Stomach (tissue), 19 donors: ENCODE measurements at places on chromosomes 13 and 19. TPM values are rescaled to one million over a fixed set of nuclear protein-coding genes. Genes with fewer than 3 reads are reported as not detected.
A peak's percentile ranks its signal among the peaks of the same experiment; 100 is the strongest.

NCR1 gene
- total RNA-seq, result not detected

MYO1F gene
- 41.6 TPM for total RNA-seq

KIR2DL4 gene
- 0.87 TPM for total RNA-seq

GTF2F2 gene
- 15.6 TPM for total RNA-seq

CPT1C gene
- not detected for total RNA-seq

C19orf25 gene
- 41.4 TPM for total RNA-seq

APOE gene
- 235 TPM for total RNA-seq

DNA sequence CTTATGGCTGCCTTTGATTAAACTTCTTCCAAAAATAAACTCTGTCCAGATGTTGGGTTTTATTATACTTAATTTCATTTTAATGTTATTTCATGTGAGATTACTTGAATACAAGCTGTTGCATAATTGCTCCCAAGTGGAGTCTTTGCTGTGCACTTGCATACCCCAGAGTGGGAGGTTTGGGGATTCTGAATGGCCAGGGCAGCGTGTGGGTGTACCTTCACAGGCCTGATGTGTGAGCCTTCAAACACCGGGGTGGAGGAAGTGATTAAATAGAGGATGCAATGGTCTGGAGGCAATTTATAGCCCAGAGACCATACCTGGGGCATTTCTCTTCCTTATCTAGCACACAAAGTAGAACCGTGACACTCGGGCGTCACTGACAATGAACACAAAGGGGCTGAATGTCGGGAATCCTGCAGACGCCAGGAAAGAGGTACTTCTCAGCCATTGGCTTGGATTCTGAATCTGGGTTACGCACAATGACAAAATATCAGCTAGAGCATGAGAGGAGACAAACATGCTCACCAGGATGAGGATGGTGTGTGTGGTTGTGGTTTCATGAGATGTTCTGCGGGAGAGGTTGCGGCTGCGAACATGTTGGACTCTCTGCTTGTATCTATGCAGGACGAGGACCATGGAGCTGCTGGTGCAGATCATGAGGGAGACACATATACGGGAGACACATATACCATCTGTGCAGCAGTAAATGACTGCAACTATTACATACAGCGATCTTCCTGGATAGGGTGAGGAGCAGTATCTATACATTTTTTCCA, 7.1 kb upstream of the LILRA5 start:
- no peak for DNase-seq

DNA sequence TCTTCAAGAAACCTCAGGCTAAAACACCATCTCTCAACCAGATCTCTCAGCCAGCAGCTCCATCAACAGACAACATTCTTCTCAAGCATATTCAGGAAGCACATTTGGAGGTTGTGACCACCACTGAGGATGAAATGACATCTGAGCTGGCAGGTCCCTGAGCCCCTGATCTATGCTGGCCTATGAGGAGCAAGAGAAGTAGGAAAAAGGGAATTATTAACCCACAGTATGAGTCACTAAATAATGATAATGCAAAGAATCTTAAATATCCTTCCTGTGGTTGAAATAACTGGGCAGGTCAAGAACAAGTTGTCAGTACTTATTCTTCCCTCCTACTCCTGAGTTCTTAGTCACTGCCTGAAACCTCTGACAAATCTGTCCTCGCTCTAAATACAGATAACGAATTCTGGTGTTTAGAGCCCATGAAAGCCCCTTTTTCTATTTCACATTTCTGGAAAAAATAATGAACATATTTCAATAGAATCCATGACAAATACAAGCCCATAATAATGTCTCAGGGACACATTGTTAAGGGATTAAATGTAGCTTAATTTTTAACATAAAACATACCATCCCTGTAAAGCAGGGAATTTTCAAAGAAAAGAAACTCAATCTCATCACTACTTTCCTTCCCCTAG, 225.8 kb upstream of the IRS2 start:
- DNase-seq, result no peak

- DNase-seq, result no peak
Observed at GRCh38 chr13:54627646-54628372, 1599.2 kb downstream of the OLFM4 start.

DNA sequence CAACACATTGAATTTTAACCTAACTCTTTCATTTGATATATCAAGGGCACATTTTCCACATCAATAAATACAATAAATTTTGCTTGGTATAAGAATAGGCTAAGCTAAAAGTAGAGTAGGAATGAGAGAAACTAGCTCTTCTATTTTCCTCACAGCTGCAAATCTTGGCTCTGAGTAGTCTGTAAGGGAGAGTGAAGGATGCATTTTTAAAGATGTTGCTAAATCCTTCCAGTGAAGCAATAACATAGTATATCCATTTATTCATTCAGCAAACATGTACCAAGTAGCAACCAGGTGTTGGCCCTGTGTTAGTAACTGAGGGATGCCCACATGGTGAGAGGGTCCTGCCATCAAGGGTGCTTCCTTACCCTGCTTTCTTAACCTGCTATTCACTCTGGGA, 799.9 kb downstream of the PCDH9 start:
- no peak for DNase-seq

DNA sequence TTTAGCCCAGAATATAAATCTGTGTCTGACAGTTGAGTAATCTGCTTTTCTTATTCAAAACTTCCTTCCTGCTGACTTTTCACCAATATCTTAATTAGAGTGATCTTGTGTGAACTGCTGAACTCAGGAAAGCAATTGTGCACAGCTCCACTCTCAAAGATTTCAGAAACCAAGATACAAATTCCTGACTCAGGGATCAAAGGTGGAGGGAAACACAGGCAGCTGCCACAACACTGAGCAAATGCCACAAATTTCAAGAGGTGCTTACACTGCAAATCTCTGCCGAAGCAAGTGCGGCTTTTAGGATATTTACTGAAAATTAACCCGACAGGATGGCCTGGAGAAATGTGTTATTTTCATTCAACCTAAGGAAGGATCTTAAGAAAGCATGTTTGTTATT, 111.4 kb downstream of the STOML3 start:
- DNase-seq, result peak; percentile 58

DNA sequence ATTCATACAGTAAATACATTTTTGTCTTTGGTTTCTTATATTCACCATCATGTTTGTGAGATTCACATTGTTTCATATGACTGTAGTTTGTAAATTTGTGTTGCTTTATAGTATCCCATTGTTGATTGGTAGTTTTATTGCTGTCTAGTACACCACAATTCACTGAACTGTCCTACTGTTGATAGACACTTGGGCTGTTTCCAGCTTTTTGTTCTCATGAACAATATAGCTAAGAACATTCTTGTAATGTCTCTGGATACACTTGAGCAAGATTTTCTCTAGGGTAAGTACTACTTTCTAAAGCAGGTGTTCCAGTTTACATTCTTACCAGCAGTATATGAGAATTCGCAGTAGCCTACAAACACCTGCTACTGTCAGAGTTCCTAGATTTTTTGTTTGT, 37.8 kb downstream of the SKA3 start:
- DNase-seq, result no peak

DNA sequence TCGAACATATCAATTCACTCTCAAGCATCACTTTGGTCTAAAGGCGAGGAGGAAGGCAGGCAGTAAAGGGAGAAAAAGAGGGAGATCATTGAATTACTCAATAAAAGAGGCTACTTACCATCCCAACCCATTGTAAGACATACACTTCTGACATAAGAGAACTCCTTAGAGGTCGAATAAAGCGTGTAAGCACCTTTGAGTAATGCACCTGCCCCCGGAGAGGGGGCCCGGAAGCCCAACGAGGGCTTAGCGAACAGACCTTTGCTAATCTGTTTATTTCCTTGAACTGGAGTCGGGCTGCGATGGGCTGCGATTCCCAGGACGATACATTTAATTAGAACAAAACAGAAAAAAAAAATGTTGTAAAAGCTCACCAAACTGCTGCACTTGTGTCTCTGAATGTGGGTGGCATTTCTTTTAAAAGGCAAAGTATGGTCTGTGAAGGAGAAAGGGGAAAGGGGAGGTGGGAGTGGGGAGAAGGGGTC, 3.0 kb downstream of the ZC3H4 start:
- DNase-seq, result no peak

DNA sequence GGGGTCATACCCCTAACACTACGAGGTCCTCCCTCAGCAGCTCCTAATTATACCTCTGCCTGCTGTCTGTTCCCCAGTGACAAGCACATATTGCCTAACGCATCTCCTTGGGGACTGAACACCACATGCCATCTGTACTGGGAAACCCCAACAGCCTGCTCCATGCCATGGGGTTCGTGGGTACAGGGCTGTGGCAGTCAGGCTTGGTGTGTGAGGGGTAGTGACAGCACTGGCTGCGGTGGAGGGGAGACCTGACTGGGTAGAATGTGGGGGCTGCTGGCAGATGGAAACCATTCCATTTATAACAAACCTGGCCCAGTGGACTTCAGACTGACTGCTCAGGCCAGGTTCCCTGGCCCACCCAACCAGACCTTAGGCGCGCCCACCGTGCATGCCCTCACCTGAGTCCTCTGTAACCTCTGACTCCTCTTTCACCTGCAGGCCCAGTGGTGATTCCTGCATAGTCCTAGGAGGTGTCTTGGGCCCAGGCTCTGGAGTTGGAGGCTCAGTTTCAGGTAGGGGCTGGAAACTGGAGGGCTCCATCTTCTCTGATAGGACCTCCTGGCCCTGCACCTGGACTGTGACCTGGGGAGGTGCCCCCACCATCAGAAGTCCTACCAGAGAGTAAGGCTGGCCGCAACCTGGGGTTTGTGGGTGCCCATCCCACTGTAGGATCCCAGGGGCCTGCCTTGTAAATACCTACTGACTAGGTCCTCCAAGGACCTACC, 3.0 kb downstream of the MZF1 start:
- DNase-seq, result no peak

DNA sequence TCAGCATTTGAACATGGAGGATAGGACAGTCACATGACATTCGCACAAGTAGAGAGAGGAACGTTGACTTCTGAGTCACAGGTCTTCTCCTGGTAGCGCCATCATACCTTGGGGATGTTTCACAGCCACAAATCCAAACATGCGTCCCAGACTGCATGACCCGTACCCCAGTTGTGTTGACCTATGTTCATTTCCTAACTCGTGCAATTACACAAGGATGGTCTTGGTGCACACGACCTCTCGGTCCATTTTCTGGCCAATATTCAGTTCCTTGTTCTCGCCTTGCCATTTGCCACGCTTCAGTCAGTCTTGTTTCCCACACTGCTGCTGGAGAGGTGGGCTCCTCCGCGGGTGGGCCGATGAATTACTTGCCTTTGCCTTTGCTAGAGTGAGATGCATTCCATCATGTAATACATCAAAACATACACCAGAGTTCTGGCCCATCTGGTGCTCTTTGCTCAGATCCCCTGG, 87.3 kb downstream of the COL4A2 start:
- DNase-seq, result no peak

DNA sequence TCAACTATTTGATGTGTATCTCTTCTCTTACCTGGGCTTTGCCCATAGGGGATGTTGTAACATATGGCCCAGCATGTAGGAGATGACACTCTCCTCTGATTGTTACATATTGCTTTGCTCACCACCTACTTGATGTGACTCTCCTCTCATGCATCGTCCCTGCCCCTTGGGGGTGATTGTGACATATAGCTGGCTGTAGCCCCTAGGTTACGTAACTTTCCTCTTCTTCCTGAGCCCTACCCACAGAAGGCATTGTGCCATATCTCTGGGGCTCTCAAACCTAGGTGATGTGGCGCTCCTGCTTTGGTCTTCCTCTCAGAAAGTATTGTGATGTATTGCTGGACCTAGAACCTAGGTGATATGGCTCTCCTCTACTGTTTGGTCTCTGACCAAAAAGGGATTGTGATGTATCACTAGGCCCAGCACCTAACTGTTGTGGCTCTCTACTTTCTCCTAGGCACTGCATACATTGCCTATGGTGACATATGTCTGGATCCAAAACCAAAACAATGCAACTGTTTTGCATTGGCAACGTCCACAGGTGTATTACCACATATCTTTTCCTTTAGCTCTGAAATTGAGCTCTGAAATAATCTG, 71.9 kb upstream of the ZNF724 start:
- DNase-seq, result no peak

DNA sequence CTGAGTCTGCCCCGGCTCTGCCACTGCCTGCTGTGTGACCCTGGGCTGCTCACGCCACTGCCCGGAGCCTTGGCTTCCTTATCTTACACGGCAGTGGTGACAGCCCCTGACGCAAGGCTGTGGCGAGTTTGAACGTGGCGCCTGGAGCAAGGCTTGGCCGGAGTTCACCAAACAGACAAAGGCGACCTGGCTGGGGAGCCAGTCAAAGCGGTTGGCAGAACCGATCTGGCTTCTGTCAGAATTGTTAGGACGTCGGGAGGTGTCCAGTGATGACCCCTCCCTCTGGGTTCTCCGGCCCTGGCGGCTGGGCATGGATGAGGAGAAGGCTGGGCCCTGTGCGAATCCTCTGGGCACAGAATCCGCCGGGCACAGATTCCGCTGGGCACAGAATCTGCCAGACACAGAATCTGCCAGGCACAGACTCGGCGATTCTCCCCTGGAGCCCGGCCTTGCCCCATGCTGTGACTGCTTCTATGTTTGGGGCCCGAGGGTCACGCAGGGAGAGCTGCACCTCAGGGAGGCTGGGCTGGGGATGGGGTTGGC, 11.7 kb upstream of the TMEM255B start:
- no peak for DNase-seq

DNA sequence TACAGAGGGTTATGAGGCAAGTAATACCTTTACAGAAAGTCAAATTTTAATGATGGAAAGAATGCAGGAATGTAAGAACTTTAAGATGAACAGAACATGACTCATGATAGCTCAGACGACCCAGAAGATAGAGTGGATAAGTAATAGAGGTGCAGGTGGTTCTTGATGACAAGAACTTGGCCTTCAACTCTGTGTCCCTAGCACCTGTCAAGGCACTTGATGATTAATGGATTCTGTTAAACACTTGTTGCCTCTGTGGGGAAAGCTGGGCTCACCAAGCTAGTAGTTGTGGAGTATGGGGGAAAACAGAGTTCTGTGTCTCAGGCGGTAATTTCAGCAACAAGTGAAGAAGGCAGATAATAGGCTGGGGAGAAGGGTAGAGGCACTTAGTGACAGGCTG, 306.2 kb downstream of the ATP8A2 start:
- DNase-seq, result no peak

DNA sequence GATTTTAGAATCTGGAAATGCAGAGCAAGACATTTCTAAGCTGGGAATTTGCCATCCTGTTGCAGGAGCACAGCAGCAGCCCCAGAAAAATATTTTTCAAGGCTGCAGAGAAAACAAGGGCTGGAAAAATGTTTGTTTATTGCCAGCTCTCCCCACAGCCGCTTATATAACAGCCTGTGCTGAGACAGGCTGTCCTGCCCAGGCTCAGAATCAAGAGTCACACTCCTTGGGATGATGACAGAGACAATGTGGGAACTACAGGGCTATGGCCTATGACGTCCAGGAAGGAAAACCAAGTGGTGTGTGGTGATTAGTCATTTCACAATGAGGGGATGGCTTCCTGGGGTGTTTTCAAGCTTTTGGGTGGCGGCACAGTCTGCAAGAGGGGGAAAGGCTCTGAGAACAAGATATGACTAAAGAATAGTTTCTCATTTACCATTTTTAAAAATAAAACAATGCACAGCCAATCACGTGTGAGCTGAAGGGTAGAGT, 136.3 kb upstream of the SERP2 start:
- DNase-seq, result no peak
